Myometrial cell (primary cell): ENCODE measurements at places on chromosomes 6 and 20. TPM values are rescaled to one million over a fixed set of nuclear protein-coding genes. Genes with fewer than 3 reads are reported as not detected.

The KIF6 gene
- 0.89 and 1.4 TPM in 2 replicates for total RNA-seq

The GABRR1 gene
- not detected in 2 replicates for total RNA-seq

The KCNK17 gene
- not detected in 2 replicates for total RNA-seq

The REM1 gene
- total RNA-seq: under 0.01 TPM in 1 of 2 replicates, not detected in the other

The MRPS18A gene
- total RNA-seq: 24.5 and 36.9 TPM in 2 replicates

The DAAM2 gene
- total RNA-seq: 0.29 and 0.35 TPM in 2 replicates

The SPDEF gene
- not detected in 2 replicates for total RNA-seq

The MUC21 gene
- not detected in 2 replicates for total RNA-seq

The GMNN gene
- total RNA-seq: 14.5 and 18.2 TPM in 2 replicates

The RSPH4A gene
- total RNA-seq: under 0.01 TPM in 1 of 2 replicates, not detected in the other

The ZNF391 gene
- 1.2 and 3.4 TPM in 2 replicates for total RNA-seq

The ROS1 gene
- 0.86 and 1.2 TPM in 2 replicates for total RNA-seq

The TRIM31 gene
- not detected in 2 replicates for total RNA-seq

The GABRR2 gene
- not detected in 2 replicates for total RNA-seq

The PSMB9 gene
- total RNA-seq: 29.4 and 34.6 TPM in 2 replicates

The IP6K3 gene
- 2.7 and 4.3 TPM in 2 replicates for total RNA-seq

The HCRTR2 gene
- not detected in 2 replicates for total RNA-seq

The LAMA2 gene
- total RNA-seq: 42.4 and 54.8 TPM in 2 replicates

The IPCEF1 gene
- total RNA-seq: 1.7 TPM in 1 of 2 replicates, not detected in the other

The MEI4 gene
- not detected in 2 replicates for total RNA-seq

The NRSN1 gene
- not detected in 2 replicates for total RNA-seq

The SNRPB gene
- 597 and 626 TPM in 2 replicates for total RNA-seq

The DEFB124 gene
- not detected in 2 replicates for total RNA-seq

The SPEF1 gene
- 4.6 TPM in 1 of 2 replicates, not detected in the other for total RNA-seq

The GHRH gene
- not detected in 2 replicates for total RNA-seq

The LHFPL5 gene
- not detected in 2 replicates for total RNA-seq

The SPATA25 gene
- total RNA-seq: not detected in 2 replicates

The DNAJC5 gene
- total RNA-seq: 38.6 and 43.4 TPM in 2 replicates

The TPBG gene
- 83.3 and 87.1 TPM in 2 replicates for total RNA-seq

The CDH4 gene
- total RNA-seq: 10.6 and 13.8 TPM in 2 replicates

The SPTLC3 gene
- total RNA-seq: 2.1 and 4.9 TPM in 2 replicates

The VSTM2L gene
- 8.9 and 12.9 TPM in 2 replicates for total RNA-seq

The UFL1 gene
- 30.0 and 37.7 TPM in 2 replicates for total RNA-seq

The TTPAL gene
- total RNA-seq: 16.7 and 18.6 TPM in 2 replicates

The NAPB gene
- total RNA-seq: 1.7 and 9.0 TPM in 2 replicates

The PPP1R18 gene
- total RNA-seq: 42.7 and 51.6 TPM in 2 replicates

The WDR46 gene
- 84.2 and 89.9 TPM in 2 replicates for total RNA-seq

The ZBP1 gene
- total RNA-seq: not detected in 2 replicates

The CDH26 gene
- total RNA-seq: under 0.01 TPM in 1 of 2 replicates, not detected in the other

The ACTR5 gene
- total RNA-seq: 6.7 and 7.2 TPM in 2 replicates

The CDSN gene
- total RNA-seq: not detected in 2 replicates

The ADAM33 gene
- 19.6 and 22.2 TPM in 2 replicates for total RNA-seq

The RBM24 gene
- total RNA-seq: 4.0 and 5.5 TPM in 2 replicates

The TREM2 gene
- total RNA-seq: not detected in 2 replicates

The MUC22 gene
- total RNA-seq: not detected in 2 replicates

The PCIF1 gene
- 13.8 and 31.7 TPM in 2 replicates for total RNA-seq

The GRIK2 gene
- total RNA-seq: not detected in 2 replicates

The DEFB118 gene
- not detected in 2 replicates for total RNA-seq

The SIRPG gene
- total RNA-seq: not detected in 2 replicates
